ENCODE measurements at places on chromosomes 11 and 22.

GRCh38 chr11:58573451-58574104, 2.1 kb downstream of the LPXN start:
- DNase-seq, result peak; percentile 58

GRCh38 chr11:78567209-78567608, 7.5 kb downstream of the NARS2 start:
- DNase-seq, result no peak

GRCh38 chr22:46117206-46118199, 32.8 kb upstream of the PPARA start:
- DNase-seq, result no peak

DNA sequence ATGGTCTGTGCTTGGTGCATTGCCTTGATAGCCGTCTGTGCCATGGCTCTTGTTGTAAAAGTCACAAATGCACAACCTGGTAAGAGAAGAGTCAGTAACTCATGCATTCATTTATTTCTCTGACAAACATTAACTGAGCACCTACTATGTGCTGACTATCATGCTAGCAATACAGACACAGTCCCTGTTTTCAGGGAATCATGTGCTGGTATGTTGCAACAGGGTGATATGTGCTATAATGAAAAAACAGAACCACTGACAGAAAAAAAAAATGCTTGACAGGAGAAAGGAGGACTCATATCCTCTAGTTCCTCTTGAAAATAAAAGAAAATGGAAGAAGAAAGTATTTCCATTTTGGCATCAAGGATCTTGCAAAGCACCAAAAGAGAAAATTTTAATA, 34.5 kb upstream of the RAPSN start:
- no peak for DNase-seq

GRCh38 chr22:22050141-22050775, 67.7 kb upstream of the TOP3B start:
- no peak for DNase-seq

All from T-helper 2 cell (primary cell).